Stromal cell of bone marrow (primary cell): ENCODE measurements at places on chromosomes 12 and 14.

DNA sequence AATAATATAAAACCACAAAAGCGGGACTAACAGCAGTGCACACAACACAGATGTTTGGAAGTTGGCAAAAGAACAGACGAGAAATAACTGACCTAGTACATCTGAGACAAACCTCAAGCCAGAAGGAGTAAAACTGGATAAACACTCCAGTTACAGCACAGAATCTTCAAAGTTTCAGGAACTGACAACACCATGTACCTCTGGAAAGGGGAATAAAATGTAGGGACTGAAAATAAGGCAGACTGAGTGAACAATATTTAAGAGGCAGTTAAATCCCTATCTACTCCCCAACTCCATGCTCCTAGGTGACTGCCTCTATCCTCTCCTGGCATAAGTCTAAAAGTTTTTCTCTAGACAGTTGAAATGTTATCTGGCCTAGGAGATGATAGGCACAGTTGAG lies 57.9 kb downstream of the ZFYVE21 start:
- DNase-seq, result no peak

- no peak for DNase-seq
These were observed 125.7 kb downstream of the TSPAN9 start for GRCh38 chr12:3202734-3203446.

GRCh38 chr12:80317899-80318298 lies 126.1 kb upstream of the PTPRQ start:
- no peak for DNase-seq

DNA sequence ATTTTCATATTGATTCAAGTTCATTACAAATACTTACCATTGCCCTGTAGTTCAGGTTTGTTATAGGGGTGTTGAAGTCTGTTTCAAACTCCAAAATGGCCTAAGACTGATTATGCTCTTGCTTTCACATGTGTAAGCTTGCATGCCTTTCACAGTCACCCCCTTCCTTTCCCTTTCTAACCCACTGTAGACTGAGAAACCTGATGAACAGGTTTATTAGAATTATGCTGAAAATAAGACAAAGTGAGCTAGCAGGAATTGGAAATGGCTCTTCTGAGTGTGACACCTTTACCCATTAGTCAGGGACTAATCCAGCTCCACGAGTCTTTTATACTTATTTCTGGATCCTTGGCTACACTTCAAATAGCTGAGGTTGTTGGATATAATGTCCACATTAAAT lies 38.9 kb downstream of the FBXO33 start:
- DNase-seq, result no peak

DNA sequence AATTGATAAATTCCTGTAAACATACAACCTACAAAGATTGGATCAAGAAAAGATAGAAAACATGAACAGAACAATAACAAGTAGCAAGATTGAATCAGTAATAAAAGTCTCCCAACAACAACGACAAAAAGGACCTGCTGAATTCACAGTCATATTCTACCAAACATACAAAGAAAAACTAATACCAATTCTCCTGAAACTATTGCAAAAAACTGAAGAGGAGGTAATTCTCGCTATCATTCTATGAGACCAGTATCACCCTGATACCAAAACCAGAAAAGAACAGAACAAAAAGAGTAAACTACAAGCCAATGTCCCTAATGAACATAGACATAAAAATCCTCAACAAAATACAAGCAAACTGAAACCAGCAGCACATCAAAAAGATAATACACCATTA lies 14.4 kb downstream of the SLC25A21 start:
- DNase-seq, result no peak

DNA sequence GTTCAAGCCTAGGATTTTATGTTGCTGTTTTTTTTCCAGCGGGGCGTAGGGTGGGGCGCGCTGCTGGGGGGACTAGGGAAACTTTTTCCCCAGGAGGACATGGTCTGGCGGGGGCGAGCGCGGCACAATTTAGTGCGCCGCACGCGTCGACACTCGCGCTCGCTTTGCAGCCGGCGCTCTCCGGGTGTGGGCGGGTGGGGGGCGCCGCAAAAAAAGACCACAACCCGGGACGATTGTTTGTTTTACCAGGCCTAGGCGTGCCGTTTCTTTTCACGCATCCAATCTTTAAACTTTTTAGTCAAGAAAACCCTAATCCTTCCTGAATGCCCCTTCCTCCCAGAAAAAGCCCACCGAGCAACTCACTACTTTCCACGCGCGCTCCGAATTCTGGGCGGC lies 865 bp upstream of the ZFP36L1 start:
- DNase-seq, result no peak

DNA sequence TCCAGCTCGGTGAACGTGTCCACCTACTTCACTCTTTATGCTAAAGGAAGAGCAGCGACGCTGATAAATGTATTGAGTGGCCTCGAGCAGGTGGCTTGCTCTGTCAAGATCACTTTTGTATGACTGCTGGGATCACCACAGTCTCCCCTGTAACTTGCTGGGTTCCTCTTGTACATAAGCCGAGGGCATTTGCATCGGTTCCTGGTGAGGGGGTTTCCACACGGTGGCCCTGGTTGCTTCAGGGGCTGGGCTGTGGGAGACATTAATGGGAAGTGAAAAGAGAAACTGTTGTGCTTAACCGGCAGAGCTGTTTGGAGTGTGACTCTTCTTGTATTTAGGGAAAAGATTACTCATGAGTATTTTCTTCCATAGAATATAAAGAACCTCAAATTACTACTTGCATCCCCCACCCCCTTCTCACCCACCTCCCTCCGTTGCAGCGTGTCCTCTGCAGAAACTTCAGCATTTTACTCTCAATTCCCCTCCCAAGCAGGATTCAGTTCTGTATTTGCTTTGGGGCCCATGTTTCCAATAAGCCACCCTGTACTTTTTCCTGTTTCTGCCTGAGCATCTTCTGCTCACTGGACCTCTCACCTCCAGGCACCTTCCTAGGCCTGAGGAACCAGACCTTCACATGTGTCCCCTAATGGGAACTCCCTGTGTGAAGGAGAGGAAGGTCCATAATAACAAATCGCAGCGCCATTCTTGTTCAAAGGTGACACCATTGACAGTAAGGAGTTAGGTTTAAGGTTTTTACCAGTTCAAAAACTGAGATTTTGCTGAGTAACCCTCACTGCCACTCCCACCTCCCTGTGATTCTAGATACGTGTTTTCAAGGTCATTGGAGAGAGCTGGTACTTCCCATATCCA lies 187.0 kb downstream of the ETV6 start:
- no peak for DNase-seq

- DNase-seq, result no peak
These were observed at the start of gene RNASE7 for GRCh38 chr14:21041676-21042433. Gene RNASE7, plus strand, starts transcription at chr14:21042362. Its CDS starts 631 bp downstream, at chr14:21042993.

DNA sequence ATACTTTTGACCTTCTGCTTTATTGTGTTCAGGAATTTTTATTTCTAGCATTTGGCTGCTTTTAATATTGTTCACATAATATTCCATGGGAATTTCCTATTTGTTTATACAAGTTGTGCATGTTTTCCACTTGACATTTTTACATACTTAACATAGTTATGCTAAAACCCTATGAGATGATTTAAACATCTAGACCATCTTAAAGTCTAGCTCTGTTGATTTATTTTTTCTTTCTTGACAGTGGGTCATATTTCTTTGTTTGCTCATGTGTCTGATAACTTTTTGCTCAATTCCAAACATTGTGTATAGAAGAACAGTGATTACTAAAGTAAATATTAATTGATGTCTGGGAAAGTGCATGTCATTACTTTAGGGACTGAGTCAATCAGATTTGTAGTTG lies 202.1 kb upstream of the PDZRN4 start:
- no peak for DNase-seq

DNA sequence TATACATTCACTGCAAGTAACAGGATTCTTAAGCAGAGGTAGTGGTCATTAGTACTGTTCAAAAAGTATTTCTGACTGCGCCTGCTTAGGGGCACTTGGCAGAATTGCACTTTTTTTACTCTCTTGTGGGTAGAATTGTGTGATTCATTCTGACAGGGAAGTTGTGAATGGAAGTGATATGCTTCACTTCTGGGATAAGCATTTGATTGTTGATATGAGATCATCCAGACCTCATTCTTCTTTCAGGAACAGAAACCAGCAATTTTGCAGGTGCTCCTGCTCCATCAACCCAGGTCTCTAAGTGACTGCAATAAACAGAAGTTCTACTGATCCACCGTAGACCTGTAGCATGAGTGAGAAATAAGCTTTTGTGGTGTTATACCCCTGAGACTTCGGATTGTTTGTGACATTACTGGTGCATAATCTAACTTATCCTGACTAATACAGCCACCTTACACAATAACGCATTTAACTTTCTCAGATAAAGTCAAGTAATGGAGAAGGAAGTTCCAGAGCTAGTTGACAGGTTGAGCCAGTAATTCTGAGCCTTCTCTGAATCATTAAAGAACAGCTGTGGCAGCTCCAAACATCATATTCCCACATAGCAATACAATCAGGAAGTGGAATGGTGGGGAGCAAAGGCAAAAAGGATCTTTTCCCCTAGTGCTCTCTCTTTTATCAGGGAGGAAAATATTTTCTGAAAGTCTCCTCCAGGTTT lies 387.9 kb downstream of the SYT1 start:
- DNase-seq, result no peak

DNA sequence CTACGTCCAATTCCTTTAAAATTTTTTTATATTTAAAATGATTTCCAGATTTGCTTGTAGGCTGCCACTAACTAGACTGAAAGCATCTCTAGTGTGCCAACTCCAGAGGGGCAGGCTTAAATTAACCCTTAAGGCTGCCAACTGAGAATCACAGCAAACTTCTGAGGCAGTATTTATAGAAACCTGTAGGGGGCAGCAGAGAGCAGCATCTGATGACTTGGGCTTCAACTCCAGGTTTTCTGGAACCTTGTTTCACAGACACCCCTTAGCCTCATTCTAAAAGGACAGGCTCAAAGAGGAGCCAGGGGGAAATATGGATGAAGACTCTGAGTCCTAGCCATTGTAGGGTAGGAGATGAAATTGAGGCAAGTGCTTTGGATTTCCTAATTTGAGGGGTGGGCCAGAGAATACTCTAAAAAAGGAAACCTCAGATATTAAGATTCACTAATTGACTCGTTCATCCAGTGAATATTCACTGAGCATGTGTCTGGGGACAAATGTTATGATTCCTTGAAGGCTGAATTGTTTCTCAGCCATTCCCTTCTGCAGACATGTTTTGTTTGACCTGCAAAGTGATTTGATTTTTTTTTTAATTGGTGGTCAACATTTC lies 63.3 kb upstream of the HSPB8 start:
- peak; percentile 16 for DNase-seq

GRCh38 chr14:72879431-72879830 lies 14.5 kb downstream of the DPF3 start:
- DNase-seq, result no peak

- no peak for DNase-seq
These were observed 13.3 kb downstream of the TNS2 start for GRCh38 chr12:53062977-53063707.

DNA sequence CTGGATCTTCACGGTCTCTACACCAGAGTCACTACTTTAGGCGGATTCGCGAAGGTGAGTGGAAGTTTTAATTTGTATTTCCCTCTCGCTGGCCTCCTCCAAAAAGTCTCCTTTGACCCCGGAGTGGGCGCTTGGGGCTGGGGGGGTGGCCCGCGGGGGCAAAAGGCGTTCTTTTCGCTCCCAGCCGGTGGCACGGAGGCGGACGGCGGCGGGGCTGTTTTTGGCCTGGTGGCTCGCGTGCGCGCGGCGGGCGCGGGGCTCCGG lies 510 bp downstream of the ARID2 start:
- no peak for DNase-seq

- DNase-seq, result no peak
These were observed 249.3 kb downstream of the FOXN3 start for GRCh38 chr14:89167705-89168104.
